ENCODE measurements at places on chromosomes 5 and 9.
A peak's percentile ranks its signal among the peaks of the same experiment; 100 is the strongest.

DNA sequence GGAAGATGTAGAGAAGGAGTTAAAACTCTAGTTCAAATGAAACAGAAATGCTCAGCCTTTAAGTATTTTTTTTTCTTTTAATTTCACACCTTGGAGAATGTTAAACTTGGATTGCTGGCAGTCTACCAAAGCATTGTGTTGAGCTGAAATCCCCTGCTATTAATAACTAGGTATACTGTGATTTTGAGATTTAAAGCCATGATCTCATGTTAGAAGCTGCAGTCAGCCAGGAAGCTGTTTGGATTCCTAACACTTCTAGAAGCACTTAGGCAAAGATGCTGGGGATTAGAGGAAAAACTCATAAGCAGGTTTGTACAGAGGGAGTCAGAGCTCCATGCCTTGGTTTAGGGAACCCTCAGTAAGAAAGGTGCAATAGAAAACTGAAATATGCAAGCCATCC is 141.4 kb downstream of the KIF4B start:
- DNase-seq: no peak

GRCh38 chr5:75513841-75514240 is 2.1 kb downstream of the POLK start:
- DNase-seq: no peak

DNA sequence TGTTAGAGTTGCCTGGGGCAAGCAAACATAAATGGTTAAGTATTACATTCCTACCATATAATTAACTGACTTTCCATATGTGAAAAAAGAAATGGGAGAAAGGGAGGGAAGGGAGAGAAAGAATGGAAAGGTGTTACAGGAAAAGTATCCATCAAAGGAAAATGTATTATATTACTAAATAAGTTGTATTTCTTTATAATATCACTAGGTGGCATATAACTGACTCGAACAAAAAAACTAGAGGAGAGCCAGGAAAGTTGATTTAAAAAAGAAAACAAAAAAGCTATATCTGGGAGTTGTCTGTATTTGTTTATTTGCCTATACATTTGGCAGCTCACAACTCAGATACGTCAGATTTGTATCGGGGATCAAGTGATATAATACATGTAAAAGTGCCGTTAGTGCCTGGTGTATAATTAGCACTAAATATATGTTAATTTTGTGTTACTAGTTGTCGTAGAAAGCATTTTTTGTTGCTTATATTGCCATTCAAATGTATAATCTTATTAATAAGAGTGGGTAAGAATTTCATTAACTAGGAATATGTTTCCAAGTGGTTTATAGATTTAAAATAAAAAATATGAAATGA is 59.6 kb upstream of the ADAMTS19 start:
- DNase-seq: no peak

- no peak for DNase-seq
Observed at GRCh38 chr5:305459-305858, 16.1 kb upstream of the AHRR start.

GRCh38 chr5:43616535-43616934 is 13.6 kb downstream of the NNT start:
- DNase-seq: peak; percentile 41

DNA sequence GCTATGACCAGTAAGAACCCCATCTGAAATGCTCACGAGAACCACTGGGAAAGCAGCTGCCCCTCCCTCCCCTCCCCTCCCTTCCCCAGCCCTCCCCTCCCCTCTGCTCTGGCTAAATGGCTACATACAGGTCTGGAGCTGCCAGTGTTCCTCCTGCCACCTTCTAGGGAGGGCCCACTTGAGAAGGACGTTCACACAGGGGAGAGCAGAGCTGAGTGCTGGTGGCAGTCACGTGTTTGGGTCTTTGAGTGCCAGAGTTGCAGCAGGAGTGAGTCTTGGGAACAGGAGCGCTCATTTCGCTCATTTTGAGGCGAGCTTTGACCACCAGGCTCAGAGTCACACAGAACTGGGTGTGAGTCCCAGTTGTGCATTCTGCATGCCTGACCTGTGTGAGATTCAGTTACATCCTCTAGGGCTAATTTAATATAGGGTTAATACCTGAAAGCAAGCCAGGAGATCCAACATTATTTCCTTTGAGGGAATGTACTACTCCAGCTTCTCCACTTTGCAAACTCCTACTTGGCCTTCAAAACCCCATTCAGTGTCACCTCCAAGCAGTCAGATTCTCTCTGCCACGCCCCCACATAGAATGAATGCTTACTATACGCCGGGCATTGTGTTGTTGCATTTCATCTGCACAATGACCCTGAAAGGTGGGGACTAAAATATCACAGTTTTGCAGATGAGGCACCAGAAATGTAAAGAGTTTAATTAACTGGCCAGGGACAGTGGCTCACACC is 25.1 kb downstream of the CPLX2 start:
- no peak for DNase-seq

DNA sequence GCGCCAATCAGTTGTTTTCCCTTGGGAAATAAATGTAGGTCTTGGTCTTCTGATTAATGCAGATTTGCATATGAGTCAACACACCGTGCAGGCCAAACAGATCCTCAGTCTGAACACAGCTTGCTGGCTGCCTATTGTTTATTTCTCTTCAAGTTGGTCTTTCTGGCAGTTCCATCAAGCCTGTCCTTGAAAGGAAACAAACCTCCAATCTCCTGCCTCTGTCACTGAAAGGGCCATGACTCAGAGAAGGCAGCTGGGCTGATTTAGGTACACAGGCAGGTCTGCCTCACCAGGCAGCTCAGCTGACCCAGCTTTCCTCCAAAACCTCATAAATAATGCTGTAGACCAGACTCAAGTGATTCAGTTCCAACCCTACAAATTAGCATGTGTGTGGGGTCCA is 175.9 kb downstream of the MAN2A1 start:
- DNase-seq: no peak

DNA sequence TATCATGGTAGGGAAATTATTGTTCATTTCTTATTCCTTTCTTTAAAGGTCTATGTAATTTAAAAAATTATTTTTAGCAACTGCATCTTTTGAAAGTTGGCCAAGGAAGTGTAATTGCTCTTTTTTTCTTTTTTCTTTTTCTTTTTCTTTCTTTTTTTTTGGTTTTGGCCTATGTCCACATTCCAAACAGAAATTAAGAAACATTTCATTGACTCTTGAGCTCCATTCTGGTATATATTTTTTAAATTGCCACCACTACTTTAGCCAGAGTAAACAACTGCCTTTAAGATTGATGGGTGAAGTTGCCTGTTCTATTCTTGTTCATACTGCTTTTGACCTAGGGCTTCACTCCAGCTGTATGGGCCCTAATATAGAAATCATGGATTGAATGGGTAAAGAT is 75.8 kb upstream of the TMEM171 start:
- DNase-seq: no peak

DNA sequence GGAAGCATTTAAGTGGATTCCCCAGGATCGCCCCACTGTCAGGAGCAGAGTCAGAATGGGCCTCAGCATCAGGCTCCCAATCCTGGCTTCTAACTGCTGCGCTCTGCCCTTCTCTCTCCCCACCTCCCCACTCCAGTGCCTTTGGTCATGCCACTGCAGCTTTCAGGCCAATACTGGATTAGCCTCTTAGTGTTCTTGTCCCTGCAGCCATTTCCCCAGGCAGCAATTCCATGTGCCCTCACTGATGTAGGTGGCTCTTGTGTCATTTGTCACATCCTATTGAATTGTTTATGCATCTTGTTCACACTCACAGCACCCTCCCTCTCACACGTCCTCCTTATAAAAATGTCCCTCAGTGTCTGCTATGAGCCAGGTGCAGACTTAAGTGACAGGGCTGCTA is 544.2 kb upstream of the DAP start:
- DNase-seq: no peak

- no peak for DNase-seq
Observed at GRCh38 chr5:14187157-14187556, 44.0 kb downstream of the TRIO start.

- DNase-seq: no peak
Observed at GRCh38 chr9:100586093-100586492, 8.2 kb downstream of the CAVIN4 start.

DNA sequence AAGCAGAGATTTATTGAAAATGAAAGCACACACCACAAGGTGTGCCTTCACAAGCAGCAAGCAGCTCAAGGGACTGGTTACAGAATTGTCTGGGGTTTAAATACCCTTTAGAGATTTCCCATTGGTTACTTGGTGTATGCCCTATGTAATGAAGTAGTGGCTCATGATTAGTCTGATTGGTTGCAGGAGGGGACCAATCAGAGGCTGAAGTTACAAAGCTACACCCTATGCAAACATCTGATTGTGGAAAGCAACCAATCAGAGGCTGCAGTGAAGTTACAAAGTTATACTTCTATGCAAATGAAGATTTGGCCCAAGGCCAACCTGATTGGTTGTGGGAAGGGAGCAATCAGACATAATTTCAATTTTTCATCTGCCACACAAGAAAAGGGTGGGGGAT is 119.9 kb downstream of the C9orf152 start:
- no peak for DNase-seq

DNA sequence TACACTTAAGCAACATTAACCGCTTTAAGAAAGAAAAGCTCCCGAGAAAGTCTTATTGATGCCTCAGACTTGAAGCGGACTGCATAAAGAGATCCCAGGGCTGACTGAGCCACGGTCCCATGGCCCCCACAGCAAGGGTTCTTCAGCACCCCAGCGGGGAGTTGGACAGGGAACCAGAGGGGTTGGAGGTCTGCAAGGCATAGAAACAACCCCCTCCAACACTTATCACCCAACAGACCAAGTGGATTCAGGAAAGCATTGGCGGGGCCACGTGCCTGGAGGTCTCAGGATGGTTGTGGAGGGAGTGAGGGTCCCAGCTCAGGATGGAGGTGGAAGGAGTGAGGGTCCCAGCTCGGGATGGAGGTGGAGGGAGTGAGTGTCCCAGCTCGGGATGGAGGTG is 143.7 kb upstream of the IRX2 start:
- no peak for DNase-seq

DNA sequence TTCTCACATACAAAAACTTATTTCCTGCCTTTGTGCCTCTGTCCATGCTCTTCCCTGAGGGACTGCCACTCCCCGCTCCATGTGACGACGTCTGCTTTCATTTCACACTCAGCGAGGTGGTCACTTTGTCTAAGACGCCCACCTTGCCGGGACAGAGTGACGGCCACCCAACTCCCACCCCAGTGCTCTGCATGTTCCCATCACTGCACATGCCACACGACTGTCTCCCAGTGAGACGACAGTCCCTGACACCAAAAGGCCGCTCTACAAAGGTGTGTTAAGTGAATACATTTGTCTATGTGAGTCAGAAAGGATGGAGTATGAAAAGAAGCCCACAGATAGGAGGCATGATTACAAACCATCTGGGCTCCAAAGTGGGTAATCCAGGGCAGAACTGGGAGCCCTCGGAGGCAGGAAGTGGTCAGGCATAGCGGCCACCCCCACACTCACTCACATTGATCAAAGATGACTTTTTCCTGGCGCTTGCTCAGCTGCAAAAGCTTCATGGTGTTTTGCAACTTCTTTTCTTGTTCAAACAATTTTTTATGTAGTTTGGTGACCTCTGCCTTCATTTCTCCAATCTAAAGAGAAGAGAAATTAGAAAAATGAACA is 185.8 kb downstream of the CDK5RAP2 start:
- DNase-seq: no peak
